ENCODE measurements at places on chromosomes 12 and 14. TPM values are rescaled to one million over a fixed set of nuclear protein-coding genes. Genes with fewer than 3 reads are reported as not detected.

- no peak for DNase-seq
Measured at GRCh38 chr12:754473-754820, 2.1 kb downstream of the WNK1 start.

- no peak for DNase-seq
Measured at GRCh38 chr12:4282892-4283511, 9.4 kb downstream of the CCND2 start.

GRCh38 chr12:97404093-97404492 lies 58.5 kb upstream of the RMST start:
- DNase-seq, result no peak

The DBX2 gene
- 0.01 TPM for polyA plus RNA-seq

The KRT80 gene
- polyA plus RNA-seq, result 0.45 TPM

The TAS2R7 gene
- polyA plus RNA-seq, result not detected

DNA sequence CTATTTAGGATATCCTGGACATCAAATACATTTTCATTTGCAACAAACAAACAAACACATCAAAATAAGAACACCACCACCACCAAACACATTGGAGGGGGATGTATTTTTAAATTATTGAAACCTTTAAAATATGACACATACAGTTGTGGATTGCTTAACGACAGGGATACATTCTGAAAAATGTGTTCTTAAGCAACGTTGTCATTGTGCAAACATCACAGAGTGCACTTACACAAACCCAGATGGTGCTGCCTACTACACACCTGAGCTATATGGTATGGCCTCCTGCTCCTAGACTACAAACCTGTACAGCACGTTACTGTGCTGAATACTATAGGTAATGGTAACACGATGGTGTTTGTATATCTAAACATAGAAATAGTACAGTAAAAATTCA lies 19.4 kb downstream of the PYGL start:
- no peak for DNase-seq

GRCh38 chr12:69298947-69299346 lies 49.2 kb upstream of the LYZ start:
- no peak for DNase-seq
